Spinal cord (tissue), 10 donors: ENCODE measurements at places on chromosomes 3 and 15. TPM values are rescaled to one million over a fixed set of nuclear protein-coding genes. Genes with fewer than 3 reads are reported as not detected.

DNA sequence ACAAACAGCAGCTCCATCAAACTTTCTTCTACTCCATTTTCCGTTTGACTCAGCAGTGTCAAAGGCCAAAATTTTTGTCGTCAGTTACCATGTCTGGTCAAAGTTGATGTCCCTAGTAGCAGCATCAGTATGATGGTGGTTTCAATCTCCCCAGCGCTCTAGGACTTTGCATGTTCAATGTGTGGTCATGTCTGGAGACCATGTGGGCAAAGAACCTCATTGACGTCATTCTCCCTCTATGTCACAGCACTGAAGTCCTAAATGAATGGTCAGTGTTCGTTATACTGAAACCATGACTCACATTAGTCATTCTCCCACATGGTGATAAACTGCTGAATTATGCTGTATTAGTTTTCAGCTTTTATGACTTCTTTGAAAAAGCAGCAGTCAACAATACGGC lies 23.2 kb downstream of the SHC4 start:
- DNase-seq = no peak

The STRA6 gene
- 9.4 TPM for total RNA-seq

GRCh38 chr3:127753338-127753737 lies 69.0 kb downstream of the MGLL start:
- no peak for DNase-seq

DNA sequence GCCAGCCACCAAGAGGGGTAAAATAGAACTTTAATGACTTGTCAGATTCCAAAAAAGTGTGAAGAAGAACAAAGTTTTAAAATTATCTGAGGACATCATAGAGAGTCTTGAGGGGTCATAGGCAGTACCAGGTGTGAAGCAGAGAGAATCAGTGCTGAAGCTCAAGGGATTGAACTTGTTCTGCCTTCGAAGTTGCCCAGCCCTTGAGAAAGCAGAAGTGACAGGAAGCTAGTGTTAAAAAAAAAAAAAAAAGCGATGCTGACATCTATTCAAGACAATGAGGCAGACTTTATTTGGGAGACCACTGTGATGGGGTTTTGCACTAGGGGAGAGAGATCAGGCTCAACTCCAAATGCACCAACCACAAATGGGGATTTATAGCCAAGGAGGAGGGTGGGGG lies 21.8 kb downstream of the FBXO22 start:
- no peak for DNase-seq

DNA sequence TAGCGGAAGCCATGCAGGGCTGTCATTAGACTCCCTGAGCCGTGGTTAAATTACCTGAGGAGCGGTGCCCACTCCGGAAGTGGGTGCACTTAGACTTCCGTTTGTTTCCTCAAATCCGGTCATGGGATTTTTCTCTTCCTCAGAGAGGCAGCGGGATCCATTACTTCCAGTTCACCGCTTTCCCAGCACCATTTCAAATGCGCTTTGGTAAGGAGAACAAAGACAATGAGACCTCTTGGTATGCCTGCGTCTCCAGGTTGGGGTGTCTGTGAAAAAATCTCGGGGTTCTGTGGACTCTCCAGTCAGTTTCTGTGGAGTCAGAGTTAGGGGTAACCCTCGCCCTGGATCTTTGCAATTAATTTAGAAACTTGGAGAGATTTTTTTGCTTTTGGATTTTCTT lies 132.3 kb upstream of the PTPRG start:
- DNase-seq = no peak
